ENCODE measurements at places on chromosomes 3 and 15. TPM values are rescaled to one million over a fixed set of nuclear protein-coding genes. Genes with fewer than 3 reads are reported as not detected.
A peak's percentile ranks its signal among the peaks of the same experiment; 100 is the strongest.

DCBLD2 gene
- 30.4 TPM for total RNA-seq

SNTN gene
- not detected for total RNA-seq

TUSC7 gene
- not detected for total RNA-seq

FOXB1 gene
- not detected for total RNA-seq

STRA6 gene
- total RNA-seq: 12.9 TPM

- DNase-seq: no peak
Measured at GRCh38 chr3:43435706-43436105, 149.4 kb downstream of the SNRK start.

DNA sequence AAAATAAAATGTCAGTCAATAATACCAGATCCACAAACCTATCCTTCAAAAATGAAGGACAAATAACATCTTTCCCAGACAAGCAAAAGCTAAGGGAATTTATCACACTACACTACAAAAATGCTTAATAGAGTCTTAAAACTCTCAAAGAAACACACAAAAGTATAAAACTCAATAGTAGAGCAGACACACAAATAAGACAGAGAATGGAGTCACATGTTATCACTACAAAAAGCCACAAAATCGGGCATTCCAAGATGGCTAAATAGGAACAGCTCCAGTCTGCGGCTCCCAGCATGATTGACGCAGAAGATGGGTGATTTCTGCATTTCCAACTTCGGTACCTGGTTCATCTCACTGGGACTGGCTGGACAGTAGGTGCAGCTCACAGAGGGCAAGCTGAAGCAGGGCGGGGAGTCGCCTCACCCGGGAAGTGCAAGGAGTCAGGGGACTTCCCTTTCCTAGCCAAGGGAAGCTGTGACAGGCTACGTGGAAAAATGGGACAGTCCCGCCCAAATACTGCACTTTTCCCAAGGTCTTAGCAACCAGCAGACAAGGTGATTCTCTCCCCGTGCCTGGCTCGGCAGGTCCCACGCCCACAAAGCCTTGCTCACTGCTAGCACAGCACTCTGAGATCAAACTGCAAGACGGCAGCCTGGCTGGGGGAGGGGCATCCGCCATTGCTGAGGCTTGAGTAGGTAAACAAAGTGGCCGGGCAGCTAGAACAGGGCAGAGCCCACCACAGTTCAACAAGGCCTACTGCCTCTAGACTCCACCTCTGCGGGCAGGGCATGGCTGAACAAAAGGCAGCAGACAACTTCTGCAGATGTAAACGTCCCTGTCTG lies 46.3 kb downstream of the SENP7 start:
- no peak for DNase-seq

- no peak for DNase-seq
Measured at GRCh38 chr15:97463696-97464095, 496.8 kb upstream of the ARRDC4 start.

DNA sequence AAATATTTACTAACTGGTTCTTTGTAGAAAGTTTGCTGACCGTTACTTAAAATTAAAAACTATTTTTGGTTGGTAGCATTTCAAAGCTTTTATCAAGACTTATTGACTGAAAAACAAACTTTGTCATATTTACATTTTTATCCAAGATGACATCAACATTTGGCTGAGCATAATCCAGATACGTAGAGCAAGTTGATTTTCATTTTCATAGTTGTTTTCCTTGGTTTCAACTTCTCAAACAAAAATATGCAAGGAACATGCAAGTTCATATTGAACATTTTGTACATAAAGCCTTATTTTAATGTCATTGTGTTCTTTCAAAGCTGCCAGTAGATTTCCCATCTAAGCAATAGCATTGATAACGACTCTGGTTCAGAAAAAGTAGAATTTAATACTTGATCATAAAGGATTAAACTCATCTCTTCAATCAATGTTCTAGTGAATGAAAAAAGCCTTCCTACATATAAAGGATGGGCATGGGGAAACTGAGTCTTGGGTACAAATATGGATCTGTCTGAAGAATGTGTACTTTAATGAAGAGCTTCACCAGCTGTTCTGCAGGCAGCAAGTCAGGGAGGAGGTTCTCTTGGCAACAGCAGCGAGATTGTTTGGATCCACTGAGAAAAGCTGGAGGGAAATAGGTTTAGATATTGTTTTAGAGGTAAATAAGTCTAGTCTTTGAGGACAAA lies 5.6 kb downstream of the RAB8B start:
- no peak for DNase-seq

DNA sequence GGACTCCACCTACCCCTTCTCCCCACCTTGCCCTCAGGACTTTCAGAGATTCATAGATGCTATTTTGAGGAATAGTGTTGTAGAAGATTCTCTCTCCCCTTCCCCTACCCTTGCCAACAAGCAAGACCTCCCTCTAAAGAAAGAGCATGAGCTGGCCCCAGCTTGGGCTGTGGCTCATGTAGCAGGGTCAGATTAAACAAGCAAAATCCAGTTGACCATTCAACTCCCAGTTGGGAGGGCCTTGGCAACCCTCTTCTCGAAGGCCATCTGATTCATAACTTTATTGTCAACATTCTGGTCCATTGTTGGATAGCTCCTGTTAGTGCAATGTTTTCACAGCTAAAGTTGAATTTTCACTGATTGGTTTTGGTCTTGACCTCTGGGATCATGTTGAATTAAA lies 41.1 kb downstream of the TNFAIP8L3 start:
- no peak for DNase-seq

DNA sequence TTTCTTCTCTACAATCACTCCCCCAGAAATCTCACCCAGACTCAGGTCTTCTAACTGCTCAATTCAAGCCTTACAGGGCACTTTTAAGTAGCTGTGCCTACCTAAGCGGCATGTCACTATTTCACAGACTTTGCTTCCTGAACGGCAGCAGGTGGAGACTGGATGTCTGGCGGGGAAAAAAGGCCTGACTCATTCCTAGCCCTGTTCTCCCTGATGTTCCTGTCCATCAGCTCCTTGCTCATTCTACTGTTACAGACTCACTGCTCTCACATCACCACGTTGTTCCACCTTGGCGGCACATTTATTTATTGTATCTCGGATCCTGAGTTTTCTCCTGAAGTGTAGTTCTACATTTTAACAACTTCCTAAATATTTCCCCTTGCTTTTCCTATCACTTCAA lies 52.6 kb upstream of the ATP11B start:
- DNase-seq: no peak

GRCh38 chr3:32586356-32586755 lies 15.7 kb upstream of the DYNC1LI1 start:
- DNase-seq: no peak

GRCh38 chr3:187150599-187150998 lies 11.3 kb upstream of the RPL39L start:
- DNase-seq: no peak

GRCh38 chr3:133377396-133377795 lies 22.5 kb upstream of the BFSP2 start:
- DNase-seq: peak; percentile 50

DNA sequence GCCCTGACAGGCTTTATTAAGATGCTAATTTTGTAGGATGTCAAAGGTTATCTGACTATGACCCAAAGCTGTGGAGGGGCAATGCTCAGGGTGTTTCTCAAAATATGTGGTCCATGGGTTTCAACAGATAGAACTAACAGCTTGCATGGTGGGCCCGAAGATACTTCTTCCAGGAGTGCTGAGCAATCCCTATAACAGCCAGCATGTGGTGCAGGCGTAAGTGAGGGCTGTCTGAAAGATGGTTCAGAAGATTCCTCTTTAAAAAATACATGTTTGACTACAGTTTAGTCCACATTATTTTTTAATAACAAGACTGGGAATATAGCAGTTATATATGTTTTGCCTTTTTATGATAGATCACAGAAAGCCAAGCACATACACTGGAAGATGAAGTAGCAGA lies 7.6 kb downstream of the SCG3 start:
- DNase-seq: no peak

GRCh38 chr3:75242012-75242735 lies 422.0 kb upstream of the FRG2C start:
- DNase-seq: no peak

DNA sequence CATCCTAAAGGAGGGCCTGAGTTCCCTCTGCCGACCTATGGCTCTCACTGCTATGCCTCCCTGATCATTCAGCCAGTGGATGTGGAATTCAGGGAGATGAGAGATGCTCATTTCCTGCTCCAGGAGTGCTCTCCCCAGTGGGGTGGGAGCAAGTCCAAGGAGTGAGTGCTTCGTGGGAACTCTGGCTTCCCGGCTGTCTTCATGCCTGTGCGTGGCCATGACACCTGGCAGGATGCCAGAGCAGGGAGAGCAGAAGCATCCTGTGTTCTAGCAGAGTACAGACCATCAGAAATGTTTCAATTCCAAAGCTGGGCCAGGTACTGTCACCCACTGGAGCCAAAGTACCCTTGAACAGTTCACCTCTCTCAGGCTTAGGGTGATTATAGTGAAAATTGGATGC lies 45.1 kb downstream of the APH1B start:
- DNase-seq: peak; percentile 21

GRCh38 chr3:191378142-191378812 lies 48.0 kb upstream of the UTS2B start:
- no peak for DNase-seq

GRCh38 chr15:92884436-92885223 lies 15.5 kb upstream of the CHD2 start:
- no peak for DNase-seq

DNA sequence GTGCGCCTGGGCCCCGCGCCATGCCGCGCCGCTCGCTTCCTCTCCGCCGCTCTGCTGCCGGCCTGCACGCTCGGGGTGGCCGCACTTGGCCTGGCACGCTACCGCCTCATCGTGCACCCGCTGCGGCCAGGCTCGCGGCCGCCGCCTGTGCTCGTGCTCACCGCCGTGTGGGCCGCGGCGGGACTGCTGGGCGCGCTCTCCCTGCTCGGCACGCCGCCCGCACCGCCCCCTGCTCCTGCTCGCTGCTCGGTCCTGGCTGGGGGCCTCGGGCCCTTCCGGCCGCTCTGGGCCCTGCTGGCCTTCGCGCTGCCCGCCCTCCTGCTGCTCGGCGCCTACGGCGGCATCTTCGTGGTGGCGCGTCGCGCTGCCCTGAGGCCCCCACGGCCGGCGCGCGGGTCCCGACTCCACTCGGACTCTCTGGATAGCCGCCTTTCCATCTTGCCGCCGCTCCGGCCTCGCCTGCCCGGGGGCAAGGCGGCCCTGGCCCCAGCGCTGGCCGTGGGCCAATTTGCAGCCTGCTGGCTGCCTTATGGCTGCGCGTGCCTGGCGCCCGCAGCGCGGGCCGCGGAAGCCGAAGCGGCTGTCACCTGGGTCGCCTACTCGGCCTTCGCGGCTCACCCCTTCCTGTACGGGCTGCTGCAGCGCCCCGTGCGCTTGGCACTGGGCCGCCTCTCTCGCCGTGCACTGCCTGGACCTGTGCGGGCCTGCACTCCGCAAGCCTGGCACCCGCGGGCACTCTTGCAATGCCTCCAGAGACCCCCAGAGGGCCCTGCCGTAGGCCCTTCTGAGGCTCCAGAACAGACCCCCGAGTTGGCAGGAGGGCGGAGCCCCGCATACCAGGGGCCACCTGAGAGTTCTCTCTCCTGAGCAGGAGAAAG lies 951 bp downstream of the GPR62 start:
- DNase-seq: no peak

DNA sequence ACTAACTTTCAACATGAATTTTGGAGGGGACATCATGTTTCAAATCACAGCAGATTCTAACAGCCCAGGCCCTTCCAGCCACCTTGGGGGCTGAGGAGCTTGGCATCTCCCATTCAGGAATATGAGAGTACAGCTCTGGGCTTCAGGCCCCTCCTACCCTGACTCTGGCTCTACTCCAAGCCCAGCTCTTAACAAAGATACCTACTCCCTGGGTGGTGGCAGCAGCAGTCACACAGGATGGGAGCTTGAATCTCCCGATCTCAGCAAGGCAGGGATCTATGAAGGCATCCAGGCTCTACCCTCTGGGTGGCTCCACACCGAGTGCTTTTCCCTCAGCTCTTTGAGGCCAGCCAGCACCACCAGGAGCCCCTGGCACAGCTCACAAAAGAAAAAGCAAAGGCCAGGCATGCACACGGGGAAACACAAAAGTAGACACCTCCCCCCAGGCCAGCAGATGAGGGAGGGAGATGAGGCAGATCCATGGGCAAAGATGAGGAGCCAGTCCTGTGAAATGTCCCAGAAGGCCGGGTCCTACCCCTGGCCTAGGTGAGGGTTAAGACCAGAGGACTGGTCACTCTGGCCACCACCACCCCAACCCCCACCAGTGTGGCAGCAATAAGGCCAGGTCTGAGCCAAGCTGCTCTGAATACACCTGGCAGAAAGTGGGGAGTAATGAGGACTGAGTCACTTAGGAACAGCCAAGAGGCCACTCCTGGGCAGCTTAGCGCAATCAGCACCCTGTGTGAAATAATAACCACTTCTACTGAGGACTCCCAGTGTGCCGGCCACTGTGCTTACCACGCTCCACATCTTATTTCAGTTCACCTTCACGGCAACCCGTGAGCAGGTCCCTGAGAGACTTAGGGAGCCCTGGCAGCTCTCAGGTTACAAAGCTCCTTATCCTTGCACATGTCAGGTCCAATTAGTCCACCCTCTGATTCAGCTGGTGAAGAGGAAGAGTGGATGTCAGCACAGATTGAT lies 24.3 kb downstream of the PLA2G4F start:
- DNase-seq: no peak

DNA sequence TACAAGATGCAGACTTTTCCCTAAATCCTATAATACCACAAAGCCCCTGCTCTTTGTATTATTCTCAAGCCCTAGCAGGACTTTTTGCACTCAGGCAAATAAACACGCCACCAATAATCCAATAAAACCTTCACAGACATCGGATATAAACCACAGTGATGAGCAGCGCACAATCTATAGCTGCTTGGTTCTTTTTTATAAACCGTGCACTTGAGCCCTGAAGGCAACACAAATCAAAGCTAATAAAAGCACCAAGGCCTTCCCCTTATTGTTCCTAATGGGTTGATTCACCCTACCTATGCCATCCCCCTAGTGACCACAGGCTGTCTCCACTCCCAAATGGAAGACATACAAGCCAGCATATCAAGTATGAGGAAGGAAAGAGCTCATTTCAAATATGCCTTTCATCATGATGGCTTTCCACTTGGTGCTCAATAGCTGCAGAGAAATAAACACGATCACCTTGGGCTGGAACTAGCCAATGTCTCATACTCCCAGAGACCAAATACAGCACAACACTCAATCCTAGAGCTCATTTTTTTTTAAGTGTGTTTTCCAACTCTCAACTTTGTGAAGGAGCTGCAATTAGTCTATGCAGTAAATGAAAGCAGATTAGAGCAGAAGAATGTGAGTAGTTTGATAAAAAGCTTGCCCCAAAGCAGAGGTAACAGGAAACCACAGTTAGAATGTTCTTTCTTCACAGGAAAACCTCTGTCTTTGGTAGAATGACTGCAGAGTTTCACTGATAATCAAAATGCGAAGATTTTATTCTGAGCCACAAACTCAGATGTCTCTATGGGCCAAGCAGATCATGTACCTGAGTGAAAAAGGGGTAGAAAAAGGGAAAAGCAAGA lies 573.9 kb downstream of the AGBL1 start:
- DNase-seq: no peak
